ENCODE measurements at places on chromosomes 7 and 10.

GRCh38 chr7:22329816-22330524 lies 27.0 kb downstream of the RAPGEF5 start:
- DNase-seq, result no peak

- DNase-seq, result no peak
Measured at GRCh38 chr10:76675951-76676587, 961.5 kb downstream of the KCNMA1 start.

DNA sequence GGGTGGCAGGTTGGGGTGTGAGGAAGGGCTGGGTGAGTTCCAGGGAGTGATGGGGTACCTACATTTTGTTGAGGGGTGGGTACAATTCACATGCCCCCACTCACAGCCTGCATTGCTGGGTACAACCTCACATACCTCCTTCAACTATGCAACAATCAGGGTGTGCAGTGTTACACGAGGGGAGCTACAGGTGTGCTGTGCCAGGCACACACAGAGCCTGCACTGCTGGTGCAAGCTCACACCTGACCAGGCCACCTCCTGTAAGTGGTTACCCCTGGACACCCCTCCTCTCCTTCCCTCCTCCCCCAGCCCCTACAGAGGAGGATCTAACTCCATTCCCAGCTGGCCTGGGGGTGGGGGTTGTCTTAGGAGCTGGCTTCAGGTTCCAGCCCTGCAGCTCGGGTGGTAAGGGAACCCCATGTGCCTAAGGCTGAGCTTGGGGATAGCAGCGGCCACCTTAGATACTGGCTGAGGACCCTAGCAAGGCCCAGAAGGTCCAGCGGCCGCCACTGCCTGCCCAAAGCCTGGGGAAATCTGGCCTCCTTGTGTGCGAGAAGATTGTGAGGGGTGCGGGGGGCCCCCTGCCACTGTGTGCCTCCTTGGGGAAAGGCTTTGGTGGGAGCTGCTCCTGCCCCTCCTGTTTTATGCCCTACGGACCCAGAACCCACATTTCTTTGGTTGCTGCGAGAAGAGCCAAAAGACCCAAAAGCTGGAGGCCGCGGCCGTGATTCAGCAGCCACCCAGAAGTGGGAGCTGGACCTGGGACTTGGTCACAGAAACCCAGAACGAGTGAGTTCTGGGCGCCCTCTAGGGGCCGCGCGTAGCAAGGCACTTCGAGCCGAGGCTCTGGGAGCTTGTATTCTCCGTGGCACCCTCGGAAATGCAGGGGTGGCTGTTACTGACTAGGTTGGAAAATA lies 10.8 kb downstream of the TLX1 start:
- peak; percentile 52 for DNase-seq

GRCh38 chr7:61576-62360 lies 130.6 kb upstream of the FAM20C start:
- no peak for DNase-seq

- DNase-seq, result no peak
Measured at GRCh38 chr10:76396134-76396533, 964.7 kb downstream of the LRMDA start.

DNA sequence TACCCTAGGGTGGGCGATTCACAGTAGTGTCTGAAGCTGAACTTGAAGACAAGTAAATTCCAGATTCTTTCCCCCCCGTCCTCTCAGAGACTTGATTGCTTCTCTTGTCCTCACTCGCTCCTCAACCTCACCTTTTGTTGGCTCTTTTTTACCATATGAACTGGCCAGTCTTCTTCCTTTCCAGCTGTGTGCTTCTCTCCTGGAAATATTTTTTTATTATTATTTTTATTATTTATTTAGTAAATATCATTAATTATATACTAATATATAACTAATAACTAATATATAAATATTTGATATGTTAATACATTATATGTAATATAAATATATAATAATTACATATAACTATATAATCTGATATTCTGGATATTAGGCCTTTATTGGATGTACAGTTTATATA lies 484.3 kb downstream of the GALNT17 start:
- no peak for DNase-seq

DNA sequence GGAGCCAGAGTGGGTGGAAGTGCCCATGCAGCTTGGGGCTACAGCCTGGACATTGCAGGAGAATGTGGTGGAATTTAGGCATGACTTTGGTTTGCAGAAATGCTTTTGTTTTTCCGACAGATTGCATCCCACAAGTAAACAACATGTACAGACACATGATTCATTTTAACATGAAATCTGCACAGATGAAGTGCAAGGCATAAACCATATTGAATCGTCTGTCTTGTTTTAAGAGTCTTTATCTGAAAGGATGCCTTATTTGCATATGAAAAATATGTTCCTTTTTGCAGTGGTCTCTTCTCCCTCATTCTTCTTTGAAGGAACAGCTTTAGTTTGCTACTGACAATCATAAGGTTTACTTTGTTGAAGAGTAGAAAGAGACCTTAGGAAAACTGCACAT lies 94.9 kb downstream of the NXPH1 start:
- DNase-seq, result no peak

DNA sequence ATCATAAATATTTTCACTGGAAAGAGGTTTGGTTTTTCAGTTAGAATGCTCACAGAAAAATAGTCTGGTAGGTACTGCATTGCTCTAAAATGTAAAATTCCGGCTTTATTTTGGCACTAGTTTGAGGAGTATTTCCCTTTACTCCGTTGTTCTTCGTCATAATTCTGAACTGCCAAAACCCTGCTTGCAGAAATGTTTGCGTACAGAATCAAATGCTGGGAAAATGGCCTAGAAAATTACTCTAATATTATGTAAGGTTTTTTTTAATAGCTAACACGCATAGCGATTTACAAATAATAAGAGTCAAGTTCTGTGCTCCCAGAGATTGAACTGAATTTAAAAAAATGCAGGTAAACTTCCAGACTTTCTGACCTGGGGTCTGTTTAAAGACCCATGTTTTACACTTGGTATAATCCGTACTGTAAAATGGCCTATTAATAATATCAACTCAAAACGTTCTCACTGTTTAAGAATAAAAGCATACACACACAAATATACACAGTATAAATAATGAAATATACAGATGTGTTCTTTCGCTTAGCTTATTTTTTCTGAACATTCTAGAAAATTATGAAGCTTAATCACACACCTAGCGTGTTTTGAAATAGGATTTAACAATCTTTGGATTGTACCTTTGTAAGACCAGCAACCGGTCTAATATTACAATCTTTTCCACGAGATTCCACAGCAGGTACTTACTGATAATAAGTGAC lies 23.5 kb upstream of the ANLN start:
- DNase-seq, result no peak

- no peak for DNase-seq
Measured at GRCh38 chr7:103593691-103594090, 147.7 kb upstream of the SLC26A5 start.

- no peak for DNase-seq
Measured at GRCh38 chr7:411677-412312, 107.9 kb downstream of the PDGFA start.

DNA sequence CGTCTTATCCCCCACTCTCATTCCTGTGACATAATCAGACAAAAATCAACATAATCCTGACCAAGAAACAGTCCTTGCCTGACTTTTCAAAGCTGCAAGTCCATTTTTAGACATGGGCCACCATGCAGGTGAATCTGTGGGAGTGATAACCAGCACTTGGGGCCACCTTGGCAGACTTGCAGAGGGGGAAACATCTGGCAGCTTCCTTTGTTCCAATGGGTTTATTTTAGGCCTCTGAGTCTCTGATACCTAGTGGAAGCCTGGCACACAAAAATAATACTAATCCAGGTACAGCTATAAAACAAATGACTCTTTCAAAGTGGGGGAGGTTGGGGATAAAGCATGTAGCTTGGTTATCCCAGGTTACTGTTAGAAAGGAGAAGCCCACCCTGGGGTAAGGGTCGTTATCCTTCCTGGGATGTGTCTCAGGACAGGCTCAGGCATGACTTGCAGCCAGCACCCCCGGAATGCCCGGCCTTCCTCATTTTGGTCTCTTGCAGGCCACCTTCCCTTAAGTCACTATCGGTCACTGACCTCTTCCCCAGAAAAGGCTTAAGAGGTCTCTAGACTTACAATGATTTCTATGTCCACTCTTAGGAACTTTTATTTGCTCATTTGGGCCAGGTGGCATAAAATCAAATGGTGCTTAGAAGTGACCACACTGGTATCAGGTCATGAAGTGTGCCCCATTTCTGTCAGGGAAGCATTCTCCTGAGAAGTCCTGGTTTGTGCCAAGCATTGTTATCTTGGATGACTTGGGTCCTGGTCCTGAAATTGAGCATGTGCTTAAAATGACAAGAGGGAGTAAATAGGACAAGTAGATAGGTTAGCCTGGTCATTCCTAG lies 37.6 kb downstream of the EEPD1 start:
- no peak for DNase-seq

GRCh38 chr7:117803476-117803875 lies 69.8 kb downstream of the CTTNBP2 start:
- no peak for DNase-seq

DNA sequence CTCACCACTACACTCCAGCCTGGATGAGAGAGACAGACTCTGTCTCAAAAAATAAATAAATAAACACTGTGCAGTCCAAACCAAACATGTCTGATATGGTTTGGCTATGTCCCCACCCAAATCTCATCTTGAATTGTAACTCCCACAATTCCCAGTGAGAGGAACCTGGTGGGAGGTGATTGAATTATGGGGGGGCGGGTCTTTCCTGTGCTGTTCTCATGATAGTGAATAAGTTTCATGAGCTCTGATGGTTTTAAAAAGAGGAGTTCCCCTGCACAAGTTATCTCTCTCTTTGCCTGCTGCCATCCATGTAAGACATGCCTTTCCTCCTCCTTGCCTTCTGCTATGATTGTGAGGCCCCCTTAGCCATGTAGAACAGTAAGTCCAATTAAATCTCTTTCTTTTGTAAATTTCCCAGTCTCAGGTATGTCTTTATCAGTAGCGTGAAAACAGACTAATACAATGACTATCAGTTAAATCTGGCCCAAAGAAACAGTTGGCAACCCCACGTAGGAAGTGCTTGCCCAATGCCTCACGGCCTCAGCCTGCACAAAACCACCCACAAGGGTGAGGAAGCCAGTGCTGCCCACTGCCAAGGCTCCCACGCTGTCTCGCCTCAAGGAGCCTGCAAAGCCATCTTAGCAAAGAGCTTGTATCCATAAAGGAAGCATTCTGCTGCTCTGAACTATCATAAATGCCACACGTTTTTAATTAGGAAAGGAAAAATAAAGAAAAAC lies 64.7 kb downstream of the PIK3AP1 start:
- no peak for DNase-seq

GRCh38 chr7:157360483-157361025 lies 23.8 kb downstream of the DNAJB6 start:
- no peak for DNase-seq

All from activated naive CD4-positive, alpha-beta T cell (primary cell).